ENCODE measurements at places on chromosomes 12 and 14. TPM values are rescaled to one million over a fixed set of nuclear protein-coding genes. Genes with fewer than 3 reads are reported as not detected.

- DNase-seq: peak; percentile 6
These were observed 6.1 kb upstream of the TCL1B start for GRCh38 chr14:95679998-95680735.

GRCh38 chr14:61103541-61104339 lies 122.7 kb downstream of the SLC38A6 start:
- DNase-seq: peak; percentile 79

DNA sequence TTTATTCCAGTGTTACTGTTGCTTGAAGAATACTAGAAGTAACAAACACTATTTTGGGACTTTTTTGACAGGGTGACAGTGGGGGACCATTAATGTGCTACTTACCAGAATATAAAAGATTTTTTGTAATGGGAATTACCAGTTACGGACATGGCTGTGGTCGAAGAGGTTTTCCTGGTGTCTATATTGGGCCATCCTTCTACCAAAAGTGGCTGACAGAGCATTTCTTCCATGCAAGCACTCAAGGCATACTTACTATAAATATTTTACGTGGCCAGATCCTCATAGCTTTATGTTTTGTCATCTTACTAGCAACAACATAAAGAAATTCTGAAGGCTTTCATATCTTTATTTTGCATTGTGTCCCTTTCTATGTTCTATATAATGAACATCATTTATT lies 44.5 kb downstream of the TMPRSS12 start:
- no peak for DNase-seq

Gene MYH6
- not detected for total RNA-seq

GRCh38 chr12:28770322-28770721 lies 378.8 kb upstream of the FAR2 start:
- DNase-seq: peak; percentile 84

DNA sequence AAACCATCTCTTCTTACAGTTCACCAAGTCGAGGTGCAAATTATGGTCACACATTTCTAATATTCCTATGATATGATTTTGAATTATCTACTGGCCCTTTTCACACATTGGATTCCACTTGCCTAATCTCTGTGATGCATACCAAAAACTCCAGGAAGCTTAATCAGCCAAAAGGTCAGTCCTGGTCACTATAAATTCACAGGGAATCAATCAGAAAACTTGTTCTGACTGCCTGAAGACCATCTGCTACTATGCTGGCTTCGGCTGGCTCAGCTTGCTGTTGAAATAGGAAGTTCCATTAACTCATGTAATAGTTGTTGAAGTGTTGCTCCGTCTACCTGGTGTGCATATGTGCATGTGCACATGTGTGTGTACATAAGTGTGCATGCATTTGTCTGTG lies 142.8 kb upstream of the FLRT2 start:
- no peak for DNase-seq

Gene SLC7A8
- 0.23 TPM for total RNA-seq

Gene HSP90B1
- total RNA-seq: 202 TPM

DNA sequence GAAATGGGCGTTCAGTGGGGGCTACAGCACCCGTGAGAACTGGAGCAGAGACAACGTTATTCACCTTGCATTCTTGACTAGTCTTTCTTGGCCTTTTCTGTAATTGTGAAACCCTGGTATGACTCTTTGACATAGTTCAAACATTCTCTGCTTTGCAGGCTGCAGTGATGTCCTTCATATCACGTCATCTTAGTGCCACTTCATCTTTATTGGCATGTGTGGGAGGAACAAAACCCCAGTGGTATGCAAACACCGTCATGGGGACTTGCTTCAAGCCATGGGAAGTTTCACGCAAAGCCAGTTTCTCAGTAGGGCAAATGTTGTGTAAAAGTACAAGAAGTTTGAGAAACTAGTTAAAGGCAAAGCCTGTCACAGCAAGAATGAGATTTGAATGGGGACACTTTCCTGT lies 20.2 kb upstream of the DUSP16 start:
- peak; percentile 75 for DNase-seq

Gene EMP1
- total RNA-seq: 40.3 TPM

DNA sequence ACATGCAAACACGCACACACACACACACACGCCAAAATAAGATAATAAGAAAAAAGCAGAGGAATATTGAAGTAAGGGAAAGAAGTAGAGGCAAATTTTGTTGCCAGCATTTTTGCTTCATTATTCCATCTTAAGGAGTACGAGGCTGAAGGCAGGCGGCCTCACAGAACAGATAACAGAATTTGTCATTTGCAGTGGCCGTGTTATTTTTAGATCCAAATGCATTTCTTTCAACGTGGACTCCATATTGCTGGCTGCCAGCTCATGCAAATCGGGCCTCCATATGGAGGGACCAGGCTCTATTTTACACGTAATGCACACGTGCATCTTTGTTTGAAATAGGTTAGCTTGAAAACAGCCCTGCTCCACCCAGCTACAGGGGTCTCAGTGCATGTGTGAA lies 172.9 kb downstream of the RBM19 start:
- DNase-seq: no peak

GRCh38 chr14:30550335-30550734 lies 8.6 kb upstream of the G2E3 start:
- DNase-seq: no peak

GRCh38 chr12:116074686-116075085 lies 202.8 kb downstream of the MED13L start:
- DNase-seq: no peak

Gene MFAP5
- not detected for total RNA-seq

DNA sequence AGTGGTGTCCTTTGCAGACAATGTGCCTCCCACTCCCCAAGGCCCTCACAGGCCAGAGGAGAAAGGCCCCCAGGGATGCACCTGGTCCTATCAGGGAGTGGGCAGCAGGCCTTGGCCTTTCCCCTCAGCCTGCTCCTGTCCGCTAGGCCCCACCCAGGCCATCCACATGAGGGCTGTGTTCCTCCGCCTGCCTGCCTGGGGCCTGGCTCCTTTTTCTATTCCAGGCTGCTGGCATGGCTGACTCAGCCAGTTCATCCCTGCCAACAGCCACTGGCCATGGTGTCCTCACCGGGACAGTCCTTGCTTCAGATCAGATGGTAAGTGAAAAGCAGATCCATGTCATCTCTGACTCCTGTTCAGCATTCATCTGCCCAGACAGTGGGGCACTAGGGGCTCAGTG lies 13.4 kb downstream of the ISM2 start:
- DNase-seq: no peak

GRCh38 chr14:73764406-73765280 lies 50.5 kb upstream of the PNMA1 start:
- peak; percentile 70 for DNase-seq

Gene ADAMTS20
- total RNA-seq: not detected

GRCh38 chr14:77004711-77005460 lies 23.6 kb downstream of the IRF2BPL start:
- DNase-seq: no peak

Gene ATL1
- total RNA-seq: 1.6 TPM

DNA sequence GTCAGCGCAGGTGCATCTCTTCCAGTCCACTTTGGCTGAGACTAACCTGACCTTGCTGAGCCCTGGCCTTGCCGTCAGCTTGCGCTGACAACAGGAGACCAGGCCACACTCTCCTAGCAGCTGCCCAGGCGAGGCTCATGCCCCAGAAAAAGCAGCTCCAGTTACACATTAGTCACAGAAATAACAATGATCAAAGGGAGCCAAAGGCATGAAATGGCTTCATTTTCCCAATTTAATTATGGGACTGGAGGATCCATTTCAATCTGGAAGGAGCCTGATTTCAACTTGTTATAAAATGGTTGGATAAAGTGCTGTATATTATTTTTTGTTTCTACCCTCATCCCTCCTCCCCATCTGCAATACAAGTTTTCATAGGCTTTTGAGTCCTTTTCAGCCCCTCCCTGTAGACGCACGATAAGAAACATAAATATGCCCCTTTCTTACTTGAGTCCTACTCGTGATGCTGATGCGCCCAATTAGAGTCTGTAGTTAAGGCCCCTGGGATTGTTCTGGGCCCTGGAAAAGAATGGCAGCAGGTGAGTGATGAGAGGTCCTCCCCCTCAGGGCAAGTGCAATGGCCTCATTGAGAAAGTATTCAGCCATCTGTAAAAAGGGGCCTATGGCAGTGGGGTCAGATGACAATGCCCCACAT lies 376.0 kb downstream of the C12orf75 start:
- DNase-seq: no peak

DNA sequence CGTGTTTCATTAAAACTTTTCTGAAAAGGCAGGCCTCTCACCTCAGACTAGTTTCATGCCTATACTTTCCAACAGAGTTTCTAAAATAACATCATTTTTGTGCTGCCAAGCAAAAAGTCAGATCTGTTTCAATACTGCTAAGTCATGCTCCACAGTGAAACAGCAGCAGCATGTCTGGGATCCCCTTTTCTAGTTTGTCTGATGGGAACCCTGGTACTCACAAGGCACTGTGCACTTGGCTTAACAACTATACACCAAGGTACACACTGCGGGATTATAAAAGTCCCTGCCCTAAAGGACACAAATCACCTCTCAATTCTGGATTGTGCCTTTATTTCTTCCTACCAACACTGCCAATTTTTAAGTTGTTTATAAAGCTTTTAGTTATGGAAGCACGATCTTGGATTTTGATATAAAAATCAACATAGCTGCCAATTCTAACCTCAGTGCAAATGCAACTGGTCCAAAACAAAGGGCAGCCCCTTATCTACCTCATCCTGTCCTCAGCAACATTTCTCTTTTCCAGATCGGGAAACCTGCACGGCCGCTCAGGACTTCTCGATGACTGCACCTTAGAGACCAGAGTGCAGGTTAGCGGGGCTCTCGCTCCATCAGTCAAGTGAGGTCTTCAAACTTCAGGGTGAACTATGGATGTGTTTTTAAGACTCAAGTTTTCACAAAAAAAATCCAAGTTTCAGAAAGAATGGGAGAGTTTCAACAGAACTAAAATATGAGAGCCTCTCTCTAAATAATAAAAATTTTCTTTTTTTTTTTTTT lies 1.7 kb upstream of the EIF5 start:
- DNase-seq: no peak

DNA sequence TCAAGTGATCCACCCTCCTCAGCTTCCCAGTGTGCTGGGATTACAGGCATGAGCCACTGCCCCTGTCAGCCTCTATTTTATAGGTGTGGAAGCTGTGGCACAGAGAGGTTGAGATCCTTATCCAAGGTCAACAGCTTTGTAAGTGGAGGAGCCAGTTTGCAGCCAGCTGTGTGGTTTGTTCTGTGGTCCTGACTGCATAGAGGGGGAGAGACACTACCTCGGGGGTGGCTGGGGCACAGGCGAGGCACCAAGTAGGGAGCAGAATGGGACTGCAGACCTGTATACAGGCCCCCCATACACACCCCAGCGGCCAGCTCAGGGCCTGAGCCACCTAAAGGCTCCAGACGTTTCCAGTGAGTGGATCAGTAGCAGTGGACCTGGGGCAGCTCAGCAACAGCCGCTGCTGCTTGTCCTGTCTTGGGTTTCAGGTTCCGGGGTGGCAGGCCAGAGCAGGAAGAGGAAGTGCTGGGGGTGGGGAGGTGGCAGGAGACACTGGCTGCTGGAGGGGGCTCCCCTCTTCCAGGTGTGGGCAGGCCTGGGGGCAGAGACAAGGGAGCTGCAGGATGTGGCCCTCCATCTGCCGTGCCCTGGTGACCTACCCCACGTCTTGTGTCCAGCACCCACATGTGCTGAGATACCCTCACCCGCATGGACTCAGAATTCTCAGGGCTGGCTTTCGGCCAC lies 11.0 kb downstream of the ORAI1 start:
- no peak for DNase-seq

Gene ADAM20
- not detected for total RNA-seq

GRCh38 chr12:48002773-48003218 lies 1.5 kb downstream of the COL2A1 start:
- no peak for DNase-seq

Gene CABP1
- total RNA-seq: 7.0 TPM

Gene ALG10B
- 6.3 TPM for total RNA-seq

DNA sequence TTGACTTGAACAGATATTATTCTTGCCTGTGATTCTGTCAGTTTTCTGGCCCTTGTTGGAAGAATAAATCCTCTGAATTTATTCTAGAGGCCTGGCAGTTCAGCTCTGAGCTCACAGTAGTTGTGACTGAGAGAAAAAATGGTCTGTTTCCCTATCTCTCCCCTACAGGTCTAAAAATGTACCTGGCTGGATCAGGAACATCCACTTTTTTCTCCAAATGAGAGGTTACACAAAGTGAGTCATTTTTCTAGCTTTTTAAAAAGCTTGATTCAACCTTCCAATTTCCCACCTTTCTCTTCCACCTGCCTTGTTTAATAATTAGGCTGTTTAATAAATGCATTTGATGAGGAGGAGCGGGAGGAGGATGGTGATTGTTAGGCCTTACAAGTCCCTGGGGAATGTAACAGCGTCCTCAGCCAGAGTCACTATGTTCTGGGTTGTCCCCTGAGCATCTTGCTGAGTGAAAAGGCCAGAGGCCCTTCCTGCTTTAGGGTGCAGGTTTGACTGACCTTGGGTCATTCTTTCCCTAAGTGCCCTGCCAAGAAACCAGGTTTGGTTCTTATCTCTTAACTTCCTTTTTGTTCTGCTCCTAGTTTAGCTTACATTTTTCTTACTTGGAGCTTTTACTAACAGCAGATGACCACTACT lies 91.7 kb upstream of the FUT8 start:
- DNase-seq: no peak

DNA sequence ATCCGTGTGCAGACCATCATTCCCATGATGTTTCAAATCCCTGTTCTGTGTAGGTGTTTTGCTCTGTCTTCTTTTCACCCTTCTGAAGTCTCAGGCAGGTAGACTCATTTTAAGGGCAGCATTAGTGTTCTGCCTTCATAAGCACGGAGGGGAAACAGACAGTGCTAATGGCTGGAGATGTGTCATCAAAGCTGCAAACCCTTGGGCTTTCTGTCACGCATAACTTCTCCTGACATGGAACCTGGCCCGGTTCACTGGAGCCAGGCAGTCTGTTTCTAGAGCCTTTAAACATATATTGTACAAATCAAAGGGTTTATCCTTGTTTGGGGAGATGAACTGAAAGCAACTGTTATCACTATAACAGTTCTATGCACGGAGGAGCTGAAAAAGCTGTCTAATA lies 141.4 kb downstream of the TMEM132D start:
- no peak for DNase-seq

- no peak for DNase-seq
These were observed 3.4 kb upstream of the RNASE7 start for GRCh38 chr14:21038441-21039422.

GRCh38 chr12:59147791-59148190 lies 227.5 kb upstream of the LRIG3 start:
- DNase-seq: no peak

DNA sequence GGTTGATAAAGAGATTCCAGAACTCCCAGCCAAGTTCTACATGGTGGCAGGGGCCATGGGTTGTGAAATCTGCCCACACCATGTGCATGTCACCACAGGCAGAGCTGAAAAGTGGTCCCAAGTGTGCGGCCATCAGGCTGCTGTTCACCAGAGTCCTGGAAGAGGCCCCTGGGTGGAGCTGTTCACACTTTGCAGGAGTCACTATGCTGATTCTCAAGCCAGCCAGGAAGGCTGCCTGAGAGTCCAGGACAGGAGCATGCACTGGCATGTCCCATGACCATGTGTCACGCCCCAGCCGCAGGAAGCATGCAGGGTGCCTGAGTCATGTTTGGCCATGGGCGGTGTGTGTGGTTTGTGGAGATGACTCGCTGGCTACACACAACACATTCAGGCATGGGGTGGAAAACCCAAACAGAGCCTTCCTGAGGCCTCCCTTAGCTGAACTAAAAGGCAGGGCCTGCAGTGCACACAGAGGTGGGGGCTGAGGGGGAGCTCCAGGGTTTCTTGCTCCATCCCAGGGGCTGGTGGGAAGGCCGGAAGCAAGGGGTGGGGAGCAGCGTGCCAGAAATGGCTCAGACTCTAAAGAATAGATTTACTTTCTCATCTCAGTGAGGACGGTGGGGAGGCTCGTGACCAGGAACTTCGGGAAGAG lies 19.4 kb downstream of the ABCB9 start:
- DNase-seq: peak; percentile 94
